ENCODE measurements at places on chromosomes 7 and 10.

- no peak for DNase-seq
Measured at GRCh38 chr10:102752934-102753664, 9.4 kb downstream of the WBP1L start.

GRCh38 chr10:116465546-116465945 is 37.9 kb downstream of the PNLIPRP3 start:
- no peak for DNase-seq

DNA sequence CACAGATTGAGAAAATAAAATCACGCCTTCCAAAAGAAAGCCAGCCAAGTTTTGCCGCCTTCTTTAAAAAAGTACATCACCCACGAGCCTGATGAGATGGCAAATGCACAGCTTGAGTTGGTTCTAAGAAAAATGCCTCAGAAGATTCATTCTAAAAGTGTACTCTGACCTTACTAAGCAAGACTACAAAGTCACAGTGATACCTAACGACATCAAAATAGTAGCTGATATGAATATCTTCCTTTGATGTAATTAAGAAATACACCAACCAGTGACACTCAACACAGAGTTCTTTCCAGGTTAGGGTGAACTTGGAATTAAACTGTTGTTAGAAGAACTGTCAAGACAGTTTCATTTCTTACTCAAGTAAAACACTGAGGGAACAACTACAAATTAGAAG is 78.0 kb upstream of the AMPH start:
- no peak for DNase-seq

- no peak for DNase-seq
Measured at GRCh38 chr10:60267802-60268201, 121.9 kb downstream of the ANK3 start.

DNA sequence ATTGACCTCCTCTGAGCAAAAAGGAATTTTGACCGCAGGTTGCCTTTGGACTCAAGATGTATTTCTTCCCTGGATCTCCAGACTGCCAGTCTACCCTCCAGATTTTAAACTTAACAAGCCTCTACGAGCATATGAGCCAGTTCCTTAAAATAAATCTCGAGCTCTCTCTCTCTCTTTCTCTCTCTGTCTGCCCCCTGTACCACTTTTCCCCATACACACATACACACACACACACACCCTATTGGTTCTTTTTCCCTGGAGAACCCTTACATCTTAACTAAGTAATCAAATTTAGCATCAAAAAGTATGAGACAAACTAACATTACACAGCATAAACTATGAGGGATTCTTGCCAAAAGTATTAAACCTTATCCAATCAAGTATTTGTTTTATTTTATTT is 11.4 kb downstream of the BCAP29 start:
- no peak for DNase-seq

DNA sequence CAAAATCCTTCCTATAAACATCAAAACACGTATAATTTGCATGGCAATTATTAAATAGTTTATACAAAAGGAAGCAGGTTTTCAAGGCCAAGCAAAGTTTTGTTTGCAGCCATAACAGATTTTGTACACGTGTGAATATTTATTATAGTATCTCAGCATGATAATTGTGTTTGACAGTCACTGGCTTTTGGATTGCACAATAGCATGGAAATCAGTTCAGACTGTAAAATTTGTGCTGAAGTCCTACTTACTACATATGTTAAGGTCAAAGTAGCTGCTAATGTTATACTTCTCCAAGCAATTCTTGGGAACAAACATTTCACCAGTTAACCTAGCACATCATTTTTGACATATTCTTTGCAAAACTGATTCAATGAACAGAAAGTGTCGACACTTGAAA is 287.6 kb upstream of the POM121L12 start:
- no peak for DNase-seq

DNA sequence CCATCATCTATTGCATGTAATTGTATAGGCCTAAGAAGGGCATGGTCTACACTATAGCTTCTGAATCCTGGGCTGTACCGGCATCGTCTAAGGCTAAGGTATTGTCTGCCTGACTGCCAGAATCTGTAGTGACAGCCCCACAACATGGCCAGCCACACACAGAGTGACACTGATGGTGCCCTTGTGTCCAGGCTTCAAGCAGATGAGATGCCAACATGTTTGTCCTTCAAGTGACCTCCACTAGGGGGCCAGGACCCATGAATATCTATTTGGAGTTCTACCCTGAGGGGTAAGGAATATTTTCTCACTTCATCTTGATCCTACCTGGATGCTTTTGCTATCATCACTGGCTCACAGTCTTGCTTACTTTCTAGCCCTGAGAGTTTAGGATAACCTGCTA is 1.5 kb downstream of the CYP3A7 start:
- peak; percentile 38 for DNase-seq

DNA sequence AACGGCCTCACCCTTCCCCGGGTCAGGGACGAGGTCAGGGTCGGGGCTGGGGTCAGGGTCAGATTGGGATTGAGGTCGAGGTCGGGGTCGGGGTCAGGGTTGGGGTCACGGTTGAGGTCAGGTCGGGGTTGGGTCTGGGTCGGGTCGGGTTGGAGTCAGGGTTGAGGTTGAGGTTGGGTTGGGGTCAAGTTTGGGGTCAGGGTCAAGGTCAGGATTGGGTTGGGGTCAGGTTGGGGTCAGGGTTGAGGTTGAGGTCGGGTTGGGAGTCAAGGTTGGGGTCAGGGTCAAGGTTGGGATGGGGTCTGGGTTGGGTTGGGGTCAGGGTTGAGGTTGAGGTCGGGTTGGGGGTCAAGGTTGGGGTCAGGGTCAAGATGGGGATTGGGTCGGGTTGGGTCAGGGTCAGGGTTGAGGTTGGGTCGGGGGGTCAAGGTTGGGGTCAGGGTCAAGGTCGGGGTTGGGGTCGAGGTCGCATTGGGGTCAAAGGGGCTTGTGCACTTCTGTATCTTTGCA is 131.4 kb downstream of the VIPR2 start:
- no peak for DNase-seq

DNA sequence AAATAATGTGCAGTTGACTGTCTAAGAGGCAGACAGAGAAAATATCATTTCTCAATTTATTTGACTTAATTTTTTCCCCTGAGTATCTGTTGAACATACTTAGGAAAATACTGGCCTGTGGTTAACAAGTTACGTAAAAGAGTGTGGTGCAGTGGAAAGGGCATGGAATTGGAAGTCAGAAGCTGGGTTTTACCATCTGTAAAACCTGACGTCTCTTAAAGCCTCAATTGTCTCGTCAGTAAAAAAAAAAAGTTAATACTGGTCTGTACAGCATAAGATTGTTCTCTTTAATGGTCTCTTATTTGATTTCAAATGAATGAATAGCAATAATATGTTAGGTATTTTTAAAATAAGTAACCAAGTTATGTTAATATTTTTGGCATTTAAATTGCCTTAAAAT is 67.8 kb downstream of the PHTF2 start:
- no peak for DNase-seq

DNA sequence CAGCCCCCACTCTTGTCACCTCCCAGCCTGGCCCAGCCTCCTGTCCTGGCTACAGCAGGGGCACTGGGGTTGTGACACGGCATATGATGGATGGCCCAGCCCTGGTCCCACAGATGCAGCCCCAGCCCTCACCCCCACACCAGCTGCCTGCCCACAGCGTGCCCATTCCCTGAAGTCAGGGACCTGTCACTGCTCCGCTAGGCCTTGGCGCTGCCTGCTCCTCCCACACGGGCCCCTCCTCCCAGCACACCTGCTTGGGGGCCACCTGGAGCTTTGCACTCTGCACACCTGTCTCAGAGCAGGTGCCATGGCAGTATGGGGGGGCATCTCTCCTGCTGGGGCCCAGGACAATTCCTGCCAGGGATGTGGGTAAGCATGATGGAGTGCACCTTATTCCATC is 3.5 kb downstream of the GCK start:
- no peak for DNase-seq

- no peak for DNase-seq
Measured at GRCh38 chr7:24722386-24723177, 34.7 kb downstream of the GSDME start.

- DNase-seq = no peak
Measured at GRCh38 chr10:11168423-11169090, 150.9 kb downstream of the CELF2 start.

GRCh38 chr7:17085186-17085585 is 203.4 kb upstream of the AGR3 start:
- DNase-seq = no peak

DNA sequence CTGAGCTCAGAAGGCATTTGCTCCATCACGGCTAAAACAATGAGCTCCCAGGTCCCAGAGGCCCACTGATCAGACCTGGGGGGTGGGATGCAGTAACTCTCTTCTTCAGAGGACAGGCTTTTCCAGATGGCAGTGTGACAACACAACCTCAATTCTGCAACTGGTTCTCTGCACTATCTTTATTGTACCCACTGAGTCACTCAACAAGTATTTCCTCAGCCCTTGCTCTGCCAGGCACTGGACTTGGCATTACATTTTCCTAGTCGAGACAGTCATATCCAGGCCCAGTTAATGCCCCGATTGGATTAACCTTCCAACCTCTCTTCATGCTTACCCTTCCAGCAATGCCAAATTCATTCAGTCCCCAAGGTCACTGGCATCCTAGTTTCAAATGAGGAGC is 72.6 kb downstream of the JAZF1 start:
- no peak for DNase-seq

DNA sequence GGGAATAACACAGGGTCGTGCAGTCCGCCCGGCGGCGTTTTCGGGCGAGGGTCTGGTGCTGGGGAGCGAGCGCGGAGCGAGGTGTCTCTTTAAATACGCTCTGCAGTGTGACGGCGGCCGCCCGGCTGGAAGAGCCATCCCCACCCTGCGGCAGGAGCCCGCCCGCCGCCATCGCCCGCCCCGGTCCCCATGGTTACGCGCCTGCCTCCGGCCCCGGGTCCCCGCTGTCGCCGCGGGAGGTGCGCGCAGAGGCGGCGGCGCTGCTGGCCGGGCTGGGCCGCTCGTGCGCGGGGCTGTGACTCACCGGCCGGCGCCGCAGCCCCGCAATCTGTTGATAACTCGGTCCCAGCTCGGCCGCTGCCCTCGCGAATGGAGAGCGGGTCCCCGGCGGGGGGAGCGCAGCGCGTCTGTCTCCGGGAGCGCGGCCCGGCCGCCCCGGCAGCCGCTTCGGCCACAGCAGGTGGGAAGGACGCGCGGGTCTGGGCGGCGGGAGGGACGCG is at the start of gene ADGRA1:
TSS of gene ADGRA1 (plus strand) at position 246 of the 500 bp plus-strand sequence. CDS start 986 bp downstream, outside the sequence.
- DNase-seq = no peak

- DNase-seq = no peak
Measured at GRCh38 chr10:122939856-122940543, 14.0 kb downstream of the C10orf88 start.

- no peak for DNase-seq
Measured at GRCh38 chr10:8712656-8713055, 658.2 kb downstream of the GATA3 start.

DNA sequence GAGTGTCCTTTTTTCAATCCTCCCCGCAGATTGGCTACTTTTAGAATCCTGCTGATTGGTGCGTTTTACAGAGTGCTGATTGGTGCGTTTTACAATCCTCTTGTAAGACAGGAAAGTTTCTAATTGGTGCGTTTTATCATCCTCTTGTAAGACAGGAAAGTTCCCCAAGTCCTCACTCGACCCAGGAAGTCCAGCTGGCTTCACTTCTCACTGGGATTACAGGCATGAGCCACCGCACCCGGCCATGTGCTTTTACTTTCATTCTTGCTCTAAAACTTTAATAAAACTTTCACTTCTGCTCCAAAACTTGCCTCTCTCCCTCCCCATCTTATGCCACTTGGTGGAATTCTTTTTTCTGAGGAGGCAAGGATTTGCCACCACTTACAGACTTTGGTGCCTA is 17.0 kb upstream of the WAPL start:
- DNase-seq = no peak

Measured in stimulated activated CD8-positive, alpha-beta memory T cell treated with anti-CD3 and anti-CD28 coated beads, Interleukin-4, amount 100 ng/mL, for 48 hours (primary cell).